ENCODE measurements at places on chromosomes 16 and 17.
A peak's percentile ranks its signal among the peaks of the same experiment; 100 is the strongest.

DNA sequence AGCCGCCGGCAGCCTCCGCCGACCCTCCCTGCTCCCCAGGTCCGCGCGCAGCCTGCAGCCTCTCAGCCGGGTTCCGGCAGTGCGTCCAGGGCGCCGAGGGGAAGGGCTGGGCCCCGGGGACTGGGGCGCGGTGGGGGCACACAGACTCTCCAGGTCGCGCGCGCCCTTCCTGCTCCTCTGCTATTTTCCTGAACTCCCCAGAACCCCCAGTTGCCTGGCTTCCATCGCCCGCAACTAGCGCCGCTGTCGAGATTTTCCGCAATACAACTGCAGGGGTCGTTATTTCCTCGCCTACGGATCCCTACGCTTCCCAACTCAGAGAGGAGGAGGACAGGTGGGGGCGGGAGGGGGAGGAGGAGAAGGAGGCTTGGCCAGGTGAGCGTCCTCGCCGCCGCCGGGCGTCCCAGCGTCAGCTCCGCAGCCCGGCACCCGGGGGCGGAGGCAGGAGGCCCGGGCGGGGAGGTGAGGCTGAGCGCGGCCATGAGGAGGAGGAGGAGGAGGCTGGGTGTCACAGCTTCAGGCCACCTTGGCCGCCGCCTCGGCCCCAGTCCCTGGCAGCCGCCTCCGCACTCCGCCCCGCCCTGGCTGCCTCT is at the start of gene CA10:
Gene CA10, minus strand, starts transcription at position 265 of the 593 bp plus-strand sequence.
- DNase-seq, result no peak

- no peak for DNase-seq
Measured at GRCh38 chr17:9200699-9201359, 179.5 kb downstream of the NTN1 start.

GRCh38 chr17:16870253-16871245 is 101.4 kb downstream of the TNFRSF13B start:
- DNase-seq, result no peak

- DNase-seq, result no peak
Measured at GRCh38 chr16:10817963-10818941, at the start of gene TVP23A. TVP23A (minus strand) TSS chr16:10818794; CDS start chr16:10818493, 301 bp downstream.

DNA sequence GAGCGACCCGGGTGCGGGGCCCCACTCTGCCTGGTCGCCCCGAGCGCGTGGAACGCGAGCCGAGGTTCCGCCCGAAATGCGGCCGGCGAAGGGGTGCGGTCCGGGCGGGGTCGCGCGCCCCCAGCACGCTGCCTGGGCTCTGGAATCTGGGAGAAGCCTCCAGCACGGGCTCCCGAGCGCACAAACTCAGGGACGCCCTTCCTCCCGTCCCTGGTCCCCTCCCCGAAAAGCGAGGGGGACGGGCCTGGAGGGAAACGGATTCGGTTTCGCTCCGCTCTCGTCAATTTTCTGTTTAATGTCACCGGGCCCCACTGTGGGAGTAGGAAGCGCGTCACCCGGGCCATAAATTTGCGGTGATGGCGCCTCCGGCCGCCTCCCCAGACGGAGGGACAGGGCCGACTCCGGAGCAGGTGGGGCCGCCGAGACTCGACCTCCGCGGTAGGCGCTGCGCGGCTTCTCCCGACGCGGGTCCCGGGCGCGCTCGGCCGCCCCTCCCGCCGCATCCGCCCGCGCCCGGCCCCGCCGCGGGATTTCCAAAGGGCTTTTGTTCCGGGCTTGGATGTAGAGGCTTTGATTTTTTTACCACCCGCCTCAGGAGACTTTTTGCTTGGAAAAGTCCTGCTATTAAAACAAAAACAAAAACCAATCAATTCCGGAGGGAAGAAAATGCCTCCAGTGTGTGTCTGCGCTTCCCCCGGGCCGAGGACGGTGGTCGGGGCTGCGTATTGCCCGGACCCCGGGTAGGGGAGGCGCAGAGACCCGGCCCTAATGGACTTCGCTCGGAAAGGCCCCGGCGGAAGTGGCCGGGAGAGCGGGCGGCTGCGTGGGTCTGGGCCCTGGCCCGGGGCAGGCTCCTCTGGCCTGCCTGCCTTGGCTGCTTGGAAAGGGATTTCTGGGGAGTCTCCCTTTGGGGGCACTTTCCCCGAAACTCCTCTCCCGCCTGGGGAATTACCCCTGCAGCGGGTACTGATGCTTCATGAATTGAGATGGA is 7.9 kb upstream of the BAHCC1 start:
- DNase-seq, result peak; percentile 33

DNA sequence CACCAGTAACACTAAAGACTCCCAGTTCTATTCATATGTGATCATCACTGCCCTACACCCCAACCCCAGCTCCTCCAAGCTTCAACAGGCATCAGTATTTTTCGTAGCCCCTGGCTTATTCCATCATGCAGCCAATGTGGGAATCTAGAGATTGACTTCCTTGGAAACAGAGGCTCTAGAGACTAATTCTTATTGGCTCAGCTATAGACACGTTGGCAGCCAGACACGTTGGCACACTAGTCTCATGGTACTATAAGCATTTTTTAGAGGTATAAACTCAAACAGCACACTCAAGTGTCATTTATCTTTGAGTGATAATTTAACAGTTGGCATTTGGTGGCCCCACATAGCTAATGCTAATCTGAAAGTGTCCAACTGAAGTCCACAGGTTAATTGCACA is 44.4 kb upstream of the CDR2 start:
- no peak for DNase-seq

Data from CD4-positive, alpha-beta T cell treated with Interleukin-2 at 100 ng/mL for 4 hours (primary cell).